ENCODE measurements at places on chromosomes 7 and 10. TPM values are rescaled to one million over a fixed set of nuclear protein-coding genes. Genes with fewer than 3 reads are reported as not detected.

DNA sequence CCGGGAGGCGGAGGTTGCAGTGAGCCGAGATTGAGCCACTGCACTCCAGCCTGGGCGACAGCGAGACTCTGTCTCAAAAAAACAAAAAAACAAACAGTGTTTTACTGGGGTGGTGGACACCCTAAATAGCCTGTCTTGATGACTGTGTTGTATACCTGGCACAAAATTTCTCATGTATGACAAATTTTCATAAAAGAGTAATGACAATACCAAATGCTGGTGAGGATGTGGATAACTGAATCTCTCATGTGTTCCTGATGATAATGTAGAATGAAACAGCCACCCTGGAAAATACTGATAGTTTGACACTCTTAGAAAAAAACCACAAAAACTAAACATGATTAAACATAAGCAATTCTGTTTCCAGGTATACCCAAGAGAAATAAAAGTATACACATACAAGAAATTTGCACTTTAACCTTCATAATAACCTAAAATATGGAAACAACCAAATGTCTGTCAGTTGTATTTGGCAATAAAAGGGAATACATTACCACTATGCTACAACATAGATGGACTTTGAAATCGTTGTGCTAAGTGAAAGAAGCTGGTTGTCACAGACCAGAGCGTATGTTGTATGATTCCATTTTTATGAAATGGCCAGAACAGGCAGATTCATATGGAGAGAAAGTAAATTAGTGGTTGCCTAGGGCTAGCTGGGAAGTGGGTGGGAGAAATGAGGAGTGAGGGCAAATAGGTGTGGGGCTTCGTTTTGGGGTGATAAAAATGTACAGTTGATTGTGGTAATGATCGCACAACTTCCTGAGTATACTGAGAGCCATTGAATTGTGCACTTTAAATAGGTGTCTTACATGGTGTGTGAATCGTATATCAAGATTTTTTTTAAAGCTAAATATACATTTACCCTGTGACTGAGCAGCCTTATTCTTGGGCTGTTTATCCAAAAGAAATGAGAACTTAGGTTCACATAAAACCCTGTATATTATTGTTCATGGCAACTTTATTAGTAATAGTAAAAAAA is 12.5 kb downstream of the WDR37 start:
- peaks cover 7% of the 10 kb centered on the region for H3K4me1 ChIP-seq
- peaks cover 12% of the 10 kb centered on the region for H3K36me3 ChIP-seq
- no peak for DNase-seq
- H3K27ac ChIP-seq = no peak overlapping the region
- H3K4me3 ChIP-seq = no peak overlapping the region

GRCh38 chr10:102603946-102604345 is 40.3 kb upstream of the TRIM8 start:
- 0 out of 2 replicates have a peak overlapping the region, but pooled peaks have one; percentile 16 for H3K4me3 ChIP-seq
- H3K36me3 ChIP-seq = no peaks in the 10 kb centered on the region
- H3K27ac ChIP-seq = peak overlapping the region; percentile 87
- H3K27me3 ChIP-seq = no peaks in the 10 kb centered on the region
- peak; percentile 49 for DNase-seq
- peaks cover 48% of the 10 kb centered on the region for H3K4me1 ChIP-seq

DNA sequence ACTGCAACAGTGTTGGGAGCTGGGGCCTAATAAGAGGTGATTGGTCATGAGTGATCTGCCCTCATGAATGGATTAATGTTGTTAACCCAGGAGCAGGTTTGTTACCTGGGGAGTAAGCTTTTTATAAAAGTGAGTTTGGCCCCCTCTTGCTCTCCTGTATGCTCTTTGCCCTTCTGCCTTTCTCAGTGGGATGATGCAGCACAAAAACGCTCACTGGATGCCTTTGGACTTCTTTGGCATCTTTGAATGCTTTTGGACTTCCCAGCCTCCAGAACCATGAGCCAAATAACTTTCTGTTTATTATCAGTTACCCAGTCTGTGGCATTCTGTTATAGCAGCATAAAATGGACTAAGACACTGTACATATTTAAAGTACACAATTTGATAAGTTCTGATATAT is 48.5 kb downstream of the CCDC71L start:
- peak overlapping the region; percentile 43 for H3K27ac ChIP-seq
- no peak for DNase-seq
- peaks cover 82% of the 10 kb centered on the region for H3K4me1 ChIP-seq
- H3K27me3 ChIP-seq = no peaks in the 10 kb centered on the region
- H3K4me3 ChIP-seq = no peak overlapping the region

GRCh38 chr10:6522230-6522629 is 57.8 kb downstream of the PRKCQ start:
- DNase-seq = no peak
- no peaks in the 10 kb centered on the region for H3K4me1 ChIP-seq
- no peaks in the 10 kb centered on the region for H3K36me3 ChIP-seq
- H3K4me3 ChIP-seq = no peak overlapping the region
- H3K27me3 ChIP-seq = peaks cover 1% of the 10 kb centered on the region

DNA sequence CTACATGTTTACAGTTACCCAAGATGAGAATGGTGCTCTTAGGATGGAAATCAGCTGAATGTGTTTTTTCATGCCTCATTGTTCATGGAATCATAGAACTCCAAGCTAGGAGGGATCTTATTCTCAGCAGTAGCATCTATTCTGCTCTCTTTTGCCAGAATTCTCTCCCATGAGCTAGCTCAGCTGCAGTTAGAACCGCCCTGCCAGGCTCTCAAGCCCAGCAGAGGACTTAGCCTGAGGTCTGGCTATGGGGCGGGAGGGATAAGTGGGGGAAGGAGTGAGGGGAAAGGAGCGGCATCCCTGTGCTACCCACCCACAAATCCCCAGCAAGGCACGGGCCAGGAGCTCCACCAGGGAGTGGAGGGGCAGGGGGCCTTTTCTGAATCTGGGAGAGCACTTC is 120.7 kb upstream of the PLXNA4 start:
- no peak overlapping the region for H3K4me3 ChIP-seq
- no peaks in the 10 kb centered on the region for H3K27me3 ChIP-seq
- no peaks in the 10 kb centered on the region for H3K36me3 ChIP-seq
- H3K27ac ChIP-seq = no peak overlapping the region
- no peak for DNase-seq

GRCh38 chr10:5125315-5126044 is 31.3 kb downstream of the AKR1C3 start:
- H3K4me3 ChIP-seq = no peak overlapping the region
- no peak overlapping the region for H3K27ac ChIP-seq
- 0 out of 2 replicates have a peak, but pooled peaks cover 3% of the 10 kb centered on the region for H3K27me3 ChIP-seq
- no peak for DNase-seq
- H3K36me3 ChIP-seq = no peaks in the 10 kb centered on the region
- no peaks in the 10 kb centered on the region for H3K4me1 ChIP-seq

GRCh38 chr7:55140221-55140940 is 121.6 kb downstream of the EGFR start:
- H3K36me3 ChIP-seq = peaks cover 21% of the 10 kb centered on the region
- H3K27me3 ChIP-seq = no peaks in the 10 kb centered on the region
- peaks cover 17% of the 10 kb centered on the region for H3K4me1 ChIP-seq
- peak overlapping the region; percentile 39 for H3K27ac ChIP-seq

GRCh38 chr7:1298931-1299885 is 66.5 kb downstream of the UNCX start:
- no peaks in the 10 kb centered on the region for H3K4me1 ChIP-seq
- H3K4me3 ChIP-seq = no peak overlapping the region
- peaks cover 14% of the 10 kb centered on the region for H3K27me3 ChIP-seq
- H3K36me3 ChIP-seq = no peaks in the 10 kb centered on the region

DNA sequence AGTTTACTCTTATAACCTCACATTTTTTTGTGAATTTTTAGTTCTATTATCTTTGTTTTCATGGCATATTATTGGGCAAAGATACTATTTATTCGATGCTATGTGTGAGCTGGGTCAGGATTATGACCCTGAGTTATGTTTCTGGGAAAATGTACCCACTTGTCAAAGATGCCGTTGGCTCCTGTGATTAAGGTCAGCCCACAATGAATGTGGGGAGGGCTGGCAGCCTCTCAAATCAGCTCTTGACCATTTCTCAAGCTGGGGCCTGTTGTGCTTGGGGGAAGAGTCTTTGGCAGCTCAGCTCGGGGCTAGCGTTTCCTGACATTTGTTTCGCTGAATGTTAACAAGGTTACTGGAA is 97.5 kb downstream of the TCF7L2 start:
- no peak for DNase-seq
- no peak overlapping the region for H3K4me3 ChIP-seq
- peaks cover 53% of the 10 kb centered on the region for H3K4me1 ChIP-seq
- H3K36me3 ChIP-seq = peaks cover 3% of the 10 kb centered on the region

DNA sequence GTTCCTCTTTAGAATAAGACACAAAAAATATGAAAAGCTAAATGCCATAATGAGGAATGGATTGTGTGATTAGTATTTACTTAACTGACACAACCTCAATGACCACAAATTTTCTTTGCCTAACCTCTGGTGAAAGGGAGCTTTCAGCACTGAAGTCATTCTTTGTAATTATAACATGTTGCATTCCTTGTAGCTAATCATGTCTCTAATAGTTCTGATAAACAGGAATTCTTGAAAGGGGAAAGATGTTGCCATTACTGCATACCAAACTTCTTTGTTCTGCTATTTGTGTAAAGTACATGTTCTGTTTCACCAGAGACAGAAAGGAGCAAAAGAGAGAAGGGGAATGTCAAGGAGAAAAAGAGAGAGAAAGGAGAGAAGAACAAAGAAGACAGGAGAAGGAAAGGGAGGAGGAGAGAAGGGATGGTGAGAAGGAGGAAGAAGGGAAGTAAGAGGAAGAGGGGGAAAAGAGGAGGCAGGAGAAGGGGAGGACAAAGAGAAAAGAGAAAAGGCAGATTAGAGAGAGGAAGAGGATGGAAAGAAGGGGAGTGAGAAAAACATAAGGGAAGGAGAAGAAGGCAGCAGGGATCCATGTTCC is 120.9 kb downstream of the SEMA3D start:
- no peak for DNase-seq
- H3K27ac ChIP-seq = no peak overlapping the region
- H3K4me1 ChIP-seq = peaks cover 11% of the 10 kb centered on the region
- no peaks in the 10 kb centered on the region for H3K36me3 ChIP-seq
- H3K27me3 ChIP-seq = no peaks in the 10 kb centered on the region

- no peaks in the 10 kb centered on the region for H3K36me3 ChIP-seq
- H3K4me3 ChIP-seq = no peak overlapping the region
- peak; percentile 25 for DNase-seq
- H3K4me1 ChIP-seq = peaks cover 20% of the 10 kb centered on the region
Observed at GRCh38 chr10:27680006-27680557, 65.5 kb downstream of the MKX start.

- H3K4me1 ChIP-seq = peaks cover 26% of the 10 kb centered on the region
- H3K4me3 ChIP-seq = no peak overlapping the region
- H3K27ac ChIP-seq = no peak overlapping the region
- no peaks in the 10 kb centered on the region for H3K36me3 ChIP-seq
- DNase-seq = no peak
Observed at GRCh38 chr7:84085998-84086397, 108.6 kb downstream of the SEMA3A start.

DNA sequence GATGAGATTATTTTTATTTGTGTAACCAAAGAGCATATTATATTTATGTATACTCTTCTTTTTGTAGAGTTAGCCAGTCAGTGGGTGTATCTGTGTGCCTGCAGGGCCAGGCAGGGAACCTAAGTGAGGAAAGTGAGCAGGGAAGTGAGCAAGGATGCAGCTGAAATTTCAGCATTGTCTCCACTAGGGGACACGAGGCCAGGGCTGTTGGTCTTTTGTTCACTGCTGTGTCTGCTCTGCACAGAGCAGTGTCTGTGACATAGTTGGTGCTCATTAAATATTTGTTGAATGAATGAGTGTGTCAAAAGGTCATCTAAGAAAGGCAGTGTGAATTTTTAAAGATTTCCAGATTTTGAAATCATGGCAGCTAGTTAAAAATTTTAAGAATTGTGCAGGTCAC is 51.8 kb downstream of the SUGCT start:
- H3K4me1 ChIP-seq = no peaks in the 10 kb centered on the region
- H3K27me3 ChIP-seq = no peaks in the 10 kb centered on the region
- H3K36me3 ChIP-seq = no peaks in the 10 kb centered on the region
- no peak overlapping the region for H3K4me3 ChIP-seq
- DNase-seq = no peak

GRCh38 chr10:27391916-27392315 is 112.2 kb upstream of the RAB18 start:
- no peaks in the 10 kb centered on the region for H3K27me3 ChIP-seq
- peaks cover 13% of the 10 kb centered on the region for H3K4me1 ChIP-seq
- H3K36me3 ChIP-seq = no peaks in the 10 kb centered on the region
- no peak overlapping the region for H3K4me3 ChIP-seq

DNA sequence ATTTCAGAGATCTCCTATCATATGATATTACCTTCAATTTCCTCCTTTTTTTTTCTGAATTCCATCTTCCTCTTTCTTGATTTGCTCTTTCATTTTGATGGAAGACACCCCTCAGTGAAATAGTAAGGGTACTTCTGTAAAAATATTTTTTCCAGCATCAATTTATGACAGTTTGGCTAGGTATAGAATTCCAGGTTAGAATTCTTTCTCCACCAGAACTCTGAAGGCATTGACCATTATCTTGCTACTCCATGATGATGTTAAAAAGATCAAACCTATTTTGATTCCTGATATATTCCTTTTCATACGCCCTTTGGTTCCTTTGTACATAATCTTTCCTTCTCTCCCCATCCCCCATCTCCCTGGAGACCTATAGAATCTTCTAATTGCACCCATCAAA is 48.4 kb downstream of the MTPAP start:
- DNase-seq = no peak
- no peaks in the 10 kb centered on the region for H3K36me3 ChIP-seq
- no peaks in the 10 kb centered on the region for H3K4me1 ChIP-seq

DNA sequence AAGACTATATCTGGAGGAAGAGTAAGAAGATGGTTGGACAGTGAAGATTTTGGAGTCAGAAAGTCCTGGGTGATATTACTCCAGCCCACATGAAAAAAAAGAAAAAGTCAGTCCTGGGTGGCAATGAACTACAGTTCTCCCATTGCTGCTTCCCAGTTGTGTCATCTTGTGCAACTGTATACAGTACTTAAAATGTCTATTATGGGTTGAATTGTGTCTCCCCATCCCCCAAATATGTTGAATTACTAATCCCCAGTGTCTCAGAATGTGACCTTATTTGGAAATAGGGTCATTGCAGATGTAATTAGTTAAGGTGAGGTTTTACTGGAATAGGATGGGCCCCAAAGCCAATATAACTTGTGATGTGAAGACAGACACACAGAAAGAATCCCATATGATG is 15.6 kb downstream of the SEC23IP start:
- peak; percentile 24 for DNase-seq
- H3K36me3 ChIP-seq = peaks cover 61% of the 10 kb centered on the region

- no peak overlapping the region for H3K4me3 ChIP-seq
- H3K4me1 ChIP-seq = peaks cover 7% of the 10 kb centered on the region
- H3K27me3 ChIP-seq = no peaks in the 10 kb centered on the region
- H3K27ac ChIP-seq = no peak overlapping the region
Observed at GRCh38 chr10:86226781-86227201, 139.8 kb downstream of the GRID1 start.

The ZP3 gene
- 4.9 TPM for polyA plus RNA-seq

The CALML3 gene
- polyA plus RNA-seq = not detected

The GPR146 gene
- 4.3 TPM for polyA plus RNA-seq

The AIFM2 gene
- 10.3 TPM for polyA plus RNA-seq

The LRRTM3 gene
- not detected for polyA plus RNA-seq

The OR13A1 gene
- not detected for polyA plus RNA-seq

The RHBDD2 gene
- 61.0 TPM for polyA plus RNA-seq

The ABCC2 gene
- polyA plus RNA-seq = 0.19 TPM

The UCN3 gene
- not detected for polyA plus RNA-seq
